Osteoblast (primary cell): ENCODE measurements at places on chromosomes 12 and 14.
A peak's percentile ranks its signal among the peaks of the same experiment; 100 is the strongest.

DNA sequence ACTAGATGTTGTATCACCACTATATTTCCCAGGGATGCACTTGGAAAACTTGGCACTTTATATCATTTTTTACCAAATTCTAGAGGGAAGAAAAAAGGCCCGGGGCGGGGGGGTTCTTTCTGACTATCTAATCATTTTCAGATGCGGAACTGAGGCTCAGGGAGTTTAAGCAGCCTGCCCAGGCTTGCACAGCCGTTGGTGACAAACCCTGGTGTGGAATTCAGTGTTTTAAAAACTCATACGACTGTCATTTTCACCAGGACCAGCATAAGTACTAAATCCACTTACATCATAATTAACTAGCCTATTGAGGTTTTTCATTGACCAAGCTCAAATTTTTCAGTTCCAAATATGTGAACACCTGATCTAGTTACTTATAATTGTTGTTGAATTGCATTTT lies 181.0 kb downstream of the IPO8 start:
- no peak for DNase-seq

DNA sequence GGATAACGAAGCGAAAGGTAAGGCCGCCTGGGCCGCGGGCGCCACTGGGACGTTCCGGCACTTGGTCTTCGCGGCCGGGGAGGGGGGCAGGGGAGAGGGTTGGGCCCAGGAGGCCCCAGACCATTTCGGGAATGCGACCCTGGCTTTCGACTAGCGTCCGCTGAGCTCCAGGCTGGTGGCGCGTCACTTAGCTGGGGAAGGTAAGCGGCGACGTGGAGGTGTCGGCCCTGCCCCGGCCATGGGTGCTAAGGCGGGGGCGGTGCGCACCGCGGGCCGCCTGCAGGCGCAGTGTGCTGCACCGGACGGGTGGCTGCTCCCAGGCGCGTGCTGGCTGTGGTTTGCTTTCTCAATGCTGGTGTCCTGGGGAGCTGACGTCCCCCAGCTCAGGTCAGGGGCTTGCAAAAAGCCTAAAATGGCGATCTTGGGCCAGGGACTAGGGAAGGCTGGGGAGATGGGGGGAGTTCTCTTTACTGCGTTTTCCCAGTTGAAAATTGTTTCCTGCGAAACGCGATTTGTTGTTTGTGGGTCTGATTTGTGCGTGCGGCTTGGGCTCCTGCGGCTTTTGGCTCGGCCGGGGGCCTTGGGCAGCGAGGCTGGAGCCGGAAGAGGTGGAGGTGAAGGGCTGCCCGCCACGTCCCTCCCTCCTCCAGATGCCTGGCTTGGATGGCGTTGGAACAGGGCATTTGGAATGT lies 1.2 kb downstream of the HOXC10 start:
- peak; percentile 95 for DNase-seq

- no peak for DNase-seq
These were observed 124.3 kb upstream of the CPSF6 start for GRCh38 chr12:69115099-69115498.

DNA sequence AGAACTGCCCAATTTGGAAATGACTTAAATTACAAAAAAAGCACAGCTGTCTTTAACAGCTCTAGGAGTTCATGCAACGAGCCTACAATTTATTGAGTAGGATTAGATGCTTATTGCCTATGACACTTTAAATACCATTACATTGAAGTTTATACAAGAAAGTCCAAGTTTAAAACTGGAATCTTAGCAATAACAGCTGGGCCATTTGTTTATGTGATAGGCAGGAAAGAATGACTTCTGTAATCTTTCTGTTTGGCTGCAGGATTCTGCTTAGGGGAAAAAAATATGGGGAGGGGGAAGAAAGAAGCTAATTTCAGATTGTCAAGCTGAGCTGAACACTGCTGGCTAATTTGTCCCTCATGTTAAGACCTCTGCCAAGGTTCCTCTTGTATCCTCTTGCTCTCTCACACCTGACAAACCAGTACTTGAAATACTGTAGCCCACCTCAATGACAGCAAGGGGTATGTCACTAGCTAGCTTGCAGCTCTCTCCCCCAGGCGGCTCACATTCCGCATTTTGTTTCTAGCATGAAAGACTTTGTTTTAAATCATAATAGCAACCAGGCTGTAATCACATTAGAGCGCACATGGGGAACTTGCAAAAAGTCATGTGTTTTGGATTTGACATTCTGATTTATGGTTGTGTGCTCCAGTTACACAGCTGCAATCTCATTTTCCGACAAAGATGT lies 384.8 kb downstream of the BMP4 start:
- DNase-seq, result no peak

DNA sequence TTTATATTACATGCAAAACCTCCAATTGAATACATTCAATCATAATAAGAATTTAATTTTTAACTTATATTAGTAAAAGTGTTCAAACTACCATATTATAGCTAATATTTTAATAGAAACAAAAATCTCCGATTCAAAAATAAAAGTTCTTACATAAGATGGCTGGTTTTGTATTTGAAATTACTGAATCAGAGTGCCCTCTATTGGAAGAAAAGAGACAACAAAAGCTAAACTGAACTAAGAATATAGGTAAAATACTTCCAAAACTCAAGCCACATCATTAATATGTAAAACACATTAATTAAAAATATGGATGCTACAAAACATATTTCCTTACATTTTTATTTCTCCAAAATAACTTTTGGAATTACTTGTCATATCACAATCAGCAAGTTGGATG lies 120.3 kb downstream of the GARIN6 start:
- no peak for DNase-seq

- DNase-seq, result no peak
These were observed 1.3 kb upstream of the ATP5MC2 start for GRCh38 chr12:53677016-53677799.

DNA sequence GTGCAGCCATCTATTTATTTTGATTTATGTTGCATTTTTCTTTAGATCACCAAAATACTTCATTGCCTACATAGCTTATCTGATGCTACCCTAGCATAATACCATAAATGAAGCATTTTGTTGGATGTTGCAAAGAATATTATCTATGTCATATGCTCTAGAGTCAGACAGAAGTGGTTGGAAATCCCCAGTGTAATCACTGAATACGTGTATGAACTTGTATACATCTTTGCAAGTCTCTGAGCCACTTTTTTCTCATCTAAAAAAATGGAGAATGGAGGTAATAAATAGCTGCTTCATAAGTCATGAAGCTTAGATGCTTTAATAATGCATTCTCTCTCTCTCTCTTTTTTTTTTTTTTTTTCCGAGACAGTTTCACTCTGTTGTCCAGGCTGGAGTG lies 18.5 kb downstream of the EVL start:
- no peak for DNase-seq

GRCh38 chr14:94571950-94572349 lies 9.3 kb upstream of the SERPINA5 start:
- DNase-seq, result peak; percentile 89

DNA sequence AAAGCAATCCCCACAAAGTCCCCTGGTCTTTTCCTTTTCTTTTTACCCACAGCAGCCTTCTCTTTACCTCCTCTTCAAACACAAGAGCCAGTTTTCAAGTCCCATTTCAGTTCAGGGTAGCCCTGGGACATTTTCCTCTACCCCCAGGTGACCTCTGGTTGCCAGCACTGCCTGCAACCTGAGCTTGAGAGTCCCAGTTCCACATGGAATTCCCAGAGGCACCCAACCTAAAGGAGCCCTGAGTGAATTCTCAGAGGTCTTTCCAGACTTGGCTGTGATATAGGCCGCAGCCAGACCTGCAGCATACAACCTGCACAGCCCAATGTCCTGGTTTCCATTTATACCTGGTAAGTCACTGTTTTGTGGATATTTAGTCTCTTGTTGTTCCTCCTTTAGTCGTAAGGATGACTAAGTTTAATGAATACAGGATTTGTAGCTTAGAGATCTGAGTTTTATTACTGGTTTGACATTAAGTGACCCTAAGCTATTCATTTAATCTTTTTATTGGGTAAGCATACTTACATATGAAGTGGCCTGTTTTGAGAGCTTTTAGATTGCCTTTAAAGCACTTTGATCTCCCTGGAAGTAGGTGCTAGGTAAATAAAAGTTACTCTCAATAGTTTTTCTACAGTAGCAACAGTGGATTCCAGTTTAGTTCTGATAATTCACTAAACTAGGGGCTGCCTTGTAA lies 159.8 kb downstream of the TGFB3 start:
- DNase-seq, result no peak

GRCh38 chr12:54294152-54294952 lies 6.5 kb downstream of the NFE2 start:
- DNase-seq, result peak; percentile 89

GRCh38 chr12:44031472-44032185 lies 195.7 kb downstream of the TMEM117 start:
- no peak for DNase-seq

GRCh38 chr12:101663298-101663697 lies 34.1 kb upstream of the CHPT1 start:
- no peak for DNase-seq

- peak; percentile 76 for DNase-seq
These were observed 2.1 kb upstream of the PDZRN4 start for GRCh38 chr12:41186026-41186425.

DNA sequence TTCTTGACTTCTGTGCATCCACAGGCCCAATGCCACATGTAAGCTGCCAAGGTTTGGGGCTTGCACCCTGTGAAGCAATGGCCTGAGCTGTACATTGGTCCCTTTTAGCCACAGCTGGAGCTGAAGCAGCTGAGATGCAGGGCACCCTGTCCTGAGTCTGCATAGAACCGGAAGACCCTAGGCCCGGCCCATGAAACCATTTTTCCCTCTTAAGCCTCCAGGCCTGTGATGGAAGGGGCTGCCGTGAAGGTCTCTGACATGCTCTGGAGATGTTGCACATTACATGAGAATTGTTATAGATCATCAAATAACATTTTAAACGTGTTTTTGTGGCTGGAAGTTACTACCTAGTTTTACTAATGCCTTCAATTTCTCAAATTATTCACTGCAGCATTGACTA lies 188.7 kb downstream of the RPAP3 start:
- DNase-seq, result no peak

- peak; percentile 5 for DNase-seq
These were observed 184.9 kb upstream of the FLRT2 start for GRCh38 chr14:85344847-85345570.

- no peak for DNase-seq
These were observed 490.4 kb upstream of the ATP2B1 start for GRCh38 chr12:90199006-90199405.

DNA sequence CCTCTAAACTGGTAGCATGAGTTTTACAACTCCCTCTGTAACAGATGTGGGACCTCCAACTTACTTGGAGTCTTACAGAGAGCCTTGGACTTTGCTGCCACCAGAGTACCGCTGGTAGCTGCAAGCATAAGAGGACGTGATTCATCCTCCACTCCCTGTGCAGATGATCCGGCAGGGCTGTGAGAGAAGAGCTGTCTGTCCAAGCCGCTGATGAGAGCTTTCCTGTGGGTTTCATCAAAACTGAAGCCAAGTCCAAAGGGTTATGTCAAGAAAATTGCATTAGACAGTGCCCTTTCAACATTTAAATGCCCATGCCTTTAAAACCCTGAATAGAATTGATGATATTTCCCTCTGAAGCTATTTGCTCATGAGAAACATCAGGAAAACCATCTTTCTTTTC lies 85.8 kb downstream of the LLPH start:
- DNase-seq, result no peak

DNA sequence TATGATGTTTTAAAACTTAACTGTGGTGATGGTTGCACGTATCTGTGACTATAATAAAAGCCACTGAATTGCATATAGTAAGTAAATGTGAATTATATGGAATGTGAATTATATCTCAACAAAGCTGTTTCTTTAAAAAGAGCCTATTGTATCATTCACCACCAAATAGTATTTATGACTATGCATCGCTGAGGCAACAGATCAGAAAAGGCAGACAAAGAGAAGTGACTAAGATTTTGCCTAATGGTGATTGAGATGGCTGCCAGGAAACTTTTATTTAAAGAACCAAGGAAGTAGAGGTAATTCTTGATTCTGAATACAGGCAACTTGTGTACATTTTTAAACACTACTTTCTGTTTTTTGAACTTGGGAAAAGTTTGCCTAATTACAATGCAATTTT lies 31.7 kb downstream of the DHRS7 start:
- DNase-seq, result no peak

GRCh38 chr12:119258149-119258548 lies 76.4 kb upstream of the CCDC60 start:
- DNase-seq, result no peak

GRCh38 chr12:78101113-78101876 lies 270.6 kb downstream of the NAV3 start:
- DNase-seq, result no peak

- DNase-seq, result no peak
These were observed 518.7 kb downstream of the TMEM121 start for GRCh38 chr14:106044949-106045596.

GRCh38 chr12:84913129-84913515 lies 523 bp upstream of the SLC6A15 start:
- no peak for DNase-seq

- DNase-seq, result no peak
These were observed 57.1 kb downstream of the ANO4 start for GRCh38 chr12:100851637-100852036.

DNA sequence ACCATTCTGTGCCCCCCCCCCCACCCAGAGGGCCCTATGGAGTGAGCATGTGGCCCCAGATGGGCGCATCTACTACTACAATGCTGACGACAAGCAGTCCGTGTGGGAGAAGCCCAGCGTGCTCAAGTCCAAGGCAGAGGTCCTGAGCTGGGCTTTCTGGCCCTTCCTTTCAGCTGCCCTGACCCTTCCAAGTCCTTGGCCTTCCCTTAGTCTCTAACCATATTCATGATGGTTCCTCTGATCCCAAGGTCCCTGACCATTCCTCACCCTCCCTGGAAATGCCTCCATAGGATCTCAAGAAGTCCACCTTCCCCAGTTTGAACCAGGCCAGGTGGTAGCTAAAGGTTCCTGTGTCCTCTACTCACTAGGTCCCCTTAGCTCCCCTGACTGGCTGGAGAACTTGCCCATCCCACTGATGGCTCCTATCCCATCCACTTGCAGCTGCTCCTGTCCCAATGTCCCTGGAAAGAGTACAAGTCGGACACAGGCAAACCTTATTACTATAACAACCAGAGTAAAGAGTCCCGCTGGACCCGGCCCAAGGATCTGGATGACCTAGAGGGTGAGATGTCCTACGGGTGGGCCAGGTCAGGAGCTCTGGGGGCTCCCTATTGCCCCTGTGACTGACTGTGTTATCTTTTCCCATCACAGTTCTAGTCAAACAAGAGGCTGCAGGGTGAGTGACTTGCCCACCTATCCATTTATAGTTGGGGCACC lies 9.8 kb downstream of the PRPF40B start:
- DNase-seq, result peak; percentile 81

DNA sequence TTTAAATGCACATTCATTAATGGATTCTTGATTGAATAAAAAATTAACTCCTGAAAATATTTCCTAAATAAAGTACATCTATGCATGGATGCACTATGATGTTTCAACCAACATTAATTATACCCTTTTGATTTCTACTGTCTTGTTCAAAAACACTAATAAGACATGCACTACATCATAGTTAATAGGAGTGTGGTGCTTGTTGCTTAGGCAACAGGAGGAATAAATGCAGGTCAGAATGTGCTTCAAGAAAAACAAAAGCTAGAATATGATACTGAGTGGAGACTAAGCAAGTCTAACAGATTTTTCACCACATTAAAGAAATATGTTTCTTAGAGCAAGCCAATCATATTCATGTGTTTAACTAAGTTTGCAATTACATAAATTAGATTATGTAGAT lies 495.8 kb upstream of the GARIN6 start:
- no peak for DNase-seq
